ENCODE measurements at places on chromosomes 16 and 17.

DNA sequence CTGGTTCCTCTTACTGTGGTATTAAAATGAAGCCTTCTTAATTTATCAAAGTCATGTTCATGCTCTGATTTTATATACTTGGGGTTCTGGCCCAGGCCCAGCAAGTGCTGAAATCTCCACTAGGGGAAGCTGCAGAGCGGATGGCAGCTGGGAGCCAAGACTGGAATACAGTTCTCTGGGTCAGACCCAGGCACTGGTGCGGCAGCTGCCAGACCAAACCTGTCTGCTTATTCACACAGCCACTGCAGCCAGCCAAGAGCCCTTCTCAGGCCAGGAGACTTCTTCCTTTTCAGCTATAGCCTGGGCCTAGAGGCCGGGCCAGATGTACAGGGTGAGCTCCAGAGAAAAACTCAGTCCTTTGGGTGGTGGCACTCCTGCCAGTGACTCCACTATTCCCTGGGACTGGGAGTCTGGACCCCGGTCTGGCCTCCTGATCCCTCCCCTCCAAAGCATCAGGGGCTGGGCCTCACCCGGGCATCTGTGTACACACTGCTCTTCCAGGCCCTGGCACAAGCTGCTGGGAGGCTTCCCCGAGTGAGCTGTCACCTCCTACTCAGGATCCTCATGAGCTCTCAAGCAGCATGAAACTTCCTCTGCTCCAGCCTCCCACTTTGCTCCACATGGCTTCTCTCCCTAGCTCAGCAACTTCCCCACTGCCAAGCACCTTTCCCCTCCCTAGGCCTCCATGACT lies 24.4 kb downstream of the ATP6V0D1 start:
- DNase-seq: no peak

DNA sequence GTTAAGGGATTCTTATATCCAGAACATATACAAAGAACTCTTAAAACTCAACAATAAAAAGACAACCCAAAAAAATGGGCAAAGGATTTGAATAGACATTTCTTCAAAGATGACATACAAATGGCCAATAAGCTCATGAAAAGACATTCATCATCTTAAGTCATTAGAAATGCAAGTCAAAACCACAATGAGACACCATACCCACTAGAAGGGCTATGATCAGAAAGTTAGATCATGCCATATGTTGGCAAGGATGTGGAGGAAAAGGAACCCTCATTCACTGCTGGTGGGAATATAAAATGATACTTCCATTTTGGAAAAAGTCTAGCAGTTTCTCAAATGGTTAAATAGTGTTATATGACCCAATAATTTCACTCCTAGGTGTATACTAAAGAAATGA lies 9.4 kb downstream of the PLD6 start:
- DNase-seq: no peak

- no peak for DNase-seq
Measured at GRCh38 chr17:836151-836550, 54.0 kb downstream of the MRM3 start.

GRCh38 chr16:14063618-14064581 lies 7.2 kb upstream of the MRTFB start:
- DNase-seq: no peak

GRCh38 chr16:56858374-56858773 lies 6.6 kb upstream of the SLC12A3 start:
- DNase-seq: no peak

DNA sequence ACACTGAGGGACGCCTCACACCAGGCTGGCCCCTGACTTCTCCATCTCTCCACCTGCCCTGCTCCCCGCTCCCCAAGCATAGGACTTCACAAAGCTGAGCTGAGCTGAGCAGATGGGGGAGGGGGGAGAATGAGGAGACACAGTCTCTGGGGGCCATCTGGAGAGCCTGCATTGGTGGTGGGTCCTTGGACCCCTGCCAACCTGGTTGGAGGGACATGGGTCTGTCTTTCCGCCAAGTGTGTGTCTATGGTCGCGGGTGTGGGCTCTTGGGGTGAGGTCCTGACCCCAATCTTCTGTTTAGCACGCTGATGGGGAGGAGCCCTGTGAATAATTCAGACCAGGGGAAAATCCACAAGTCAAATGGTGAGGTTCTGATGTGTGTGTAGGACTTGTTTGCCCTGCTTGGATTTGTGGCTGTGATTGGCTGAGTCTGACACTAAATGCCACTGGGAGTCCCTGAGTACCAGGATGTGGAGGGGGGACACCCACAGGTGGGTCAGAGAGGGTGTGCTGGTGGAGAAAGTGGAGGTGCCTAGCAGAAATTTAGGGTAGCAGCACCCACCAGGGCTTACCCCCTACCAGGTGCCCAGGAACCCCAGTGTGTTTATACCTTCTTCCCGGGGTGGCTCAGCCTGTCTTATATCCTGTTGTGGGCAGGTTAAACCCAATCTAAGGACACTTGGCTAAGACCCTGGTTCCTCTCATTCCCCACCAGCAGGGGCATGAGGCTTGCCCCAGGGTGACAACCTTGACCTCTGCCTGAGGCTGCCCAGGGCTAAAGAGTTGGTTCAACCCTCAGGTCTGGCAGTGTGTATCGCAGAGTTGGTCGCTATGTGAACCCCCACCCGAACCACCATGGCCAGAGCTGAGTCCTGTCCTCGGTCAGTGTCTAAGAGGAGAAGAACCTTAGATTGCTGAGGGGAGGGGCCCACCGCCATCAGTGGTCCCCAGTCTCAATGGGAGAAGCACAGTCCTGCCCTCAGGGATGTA lies 2.1 kb downstream of the FMNL1 start:
- DNase-seq: no peak

Measured in stimulated activated CD8-positive, alpha-beta memory T cell treated with anti-CD3 and anti-CD28 coated beads, Interleukin-4, amount 100 ng/mL, for 4 hours (primary cell).